Brain (organoid and tissue), 16 donors: ENCODE measurements at places on chromosomes 11 and 22. TPM values are rescaled to one million over a fixed set of nuclear protein-coding genes. Genes with fewer than 3 reads are reported as not detected.

The ALDH3B2 gene
- not detected for polyA plus RNA-seq

The MYEOV gene
- polyA plus RNA-seq = not detected

The ZPR1 gene
- polyA plus RNA-seq = 48.0 TPM

The DNAJB7 gene
- not detected for polyA plus RNA-seq

The SPDYC gene
- polyA plus RNA-seq = not detected

The CSNK2A3 gene
- 0.59 TPM for polyA plus RNA-seq
